Tibial nerve (tissue), 4 donors: ENCODE measurements at places on chromosomes 16 and 17.

DNA sequence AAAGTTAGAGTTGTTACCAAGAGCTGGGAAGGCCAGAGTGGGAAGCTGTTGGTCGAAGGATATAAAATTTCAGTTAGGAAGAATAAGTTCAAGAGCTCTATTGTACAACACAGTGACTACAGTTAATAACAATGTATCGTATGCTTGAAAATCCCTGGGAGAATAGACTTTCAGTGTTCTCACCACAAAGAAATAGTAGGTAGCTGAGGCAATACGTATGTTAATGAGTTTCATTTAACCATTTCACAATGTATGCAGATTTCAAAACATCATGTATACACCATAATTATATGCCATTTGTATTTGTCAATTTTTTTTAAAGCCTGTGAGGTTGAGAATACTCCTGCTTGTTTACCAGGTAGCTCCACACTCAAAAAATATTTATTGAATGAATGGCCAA, 41.5 kb upstream of the MYOCD start:
- no peaks in the 10 kb centered on the region for H3K36me3 ChIP-seq
- no peak overlapping the region for H3K27ac ChIP-seq
- H3K4me1 ChIP-seq = no peaks in the 10 kb centered on the region
- H3K4me3 ChIP-seq = no peak overlapping the region
- no peak for DNase-seq

DNA sequence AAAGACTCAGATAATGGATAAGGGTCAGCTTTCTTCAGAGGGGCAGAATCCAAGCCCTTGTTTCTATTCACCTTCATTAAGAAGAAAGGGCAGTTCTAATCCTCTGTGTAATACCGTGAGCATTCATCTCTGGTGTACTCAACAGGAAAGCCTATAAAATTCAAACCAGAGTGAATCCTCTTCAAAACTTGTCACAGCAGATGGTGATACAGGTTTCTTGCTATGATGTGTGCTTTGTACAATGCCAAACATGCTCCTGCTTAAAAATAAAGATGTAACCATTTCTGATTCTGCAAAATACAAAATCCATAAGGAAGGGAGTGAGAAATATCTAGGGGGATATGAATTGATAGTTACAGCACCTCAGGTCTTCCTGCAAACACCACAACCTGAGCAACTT, 49.7 kb downstream of the CYTH1 start:
- no peak for DNase-seq
- H3K27me3 ChIP-seq = no peaks in the 10 kb centered on the region
- H3K4me3 ChIP-seq = no peak overlapping the region
- no peak overlapping the region for H3K27ac ChIP-seq
- H3K4me1 ChIP-seq = peaks cover 16% of the 10 kb centered on the region

DNA sequence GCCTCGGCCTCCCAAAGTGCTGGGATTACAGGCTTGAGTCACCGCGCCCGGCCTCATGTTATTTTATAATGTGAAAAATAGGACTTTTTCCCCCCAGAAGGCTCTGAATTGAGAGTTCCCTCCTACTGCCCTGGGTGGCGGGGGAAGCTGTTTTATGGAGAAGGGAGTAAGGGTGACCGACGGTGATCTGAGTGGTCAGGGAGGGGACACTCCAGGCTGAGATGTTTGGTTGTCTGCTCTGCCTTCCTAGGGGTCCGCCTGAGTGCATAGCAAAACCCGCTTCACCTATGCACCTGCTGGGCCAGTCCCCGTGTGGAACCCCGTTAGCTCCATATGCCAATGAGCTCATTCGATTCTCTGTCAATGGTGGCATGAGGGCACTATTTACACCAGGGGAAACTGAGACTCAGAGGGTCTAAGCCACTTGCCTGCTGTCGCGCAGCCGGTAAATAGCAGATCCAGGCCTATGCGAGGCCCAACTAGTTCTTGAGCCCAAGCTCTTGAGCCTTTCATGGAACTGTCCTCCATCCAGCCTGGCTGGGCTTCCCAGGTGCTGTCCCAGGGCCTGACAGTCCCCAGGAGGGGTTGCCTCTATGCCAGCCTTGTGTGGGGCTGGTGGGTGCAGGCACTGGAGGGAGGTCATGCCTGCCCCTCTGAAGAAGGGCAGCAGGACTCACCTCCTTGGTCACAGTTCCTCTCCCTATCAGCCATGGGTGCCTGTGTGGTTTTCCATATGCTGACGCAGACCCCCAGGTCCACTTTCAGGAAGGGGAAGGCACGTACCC, 1.7 kb upstream of the GJD3 start:
- no peak overlapping the region for H3K4me3 ChIP-seq
- peaks cover 6% of the 10 kb centered on the region for H3K4me1 ChIP-seq
- H3K27ac ChIP-seq = no peak overlapping the region

GRCh38 chr17:42578282-42578869, 847 bp upstream of the PSMC3IP start:
- H3K4me1 ChIP-seq = no peaks in the 10 kb centered on the region
- peak overlapping the region; percentile 55 for H3K27ac ChIP-seq
- peaks cover 27% of the 10 kb centered on the region for H3K36me3 ChIP-seq
- DNase-seq = peak; percentile 69

DNA sequence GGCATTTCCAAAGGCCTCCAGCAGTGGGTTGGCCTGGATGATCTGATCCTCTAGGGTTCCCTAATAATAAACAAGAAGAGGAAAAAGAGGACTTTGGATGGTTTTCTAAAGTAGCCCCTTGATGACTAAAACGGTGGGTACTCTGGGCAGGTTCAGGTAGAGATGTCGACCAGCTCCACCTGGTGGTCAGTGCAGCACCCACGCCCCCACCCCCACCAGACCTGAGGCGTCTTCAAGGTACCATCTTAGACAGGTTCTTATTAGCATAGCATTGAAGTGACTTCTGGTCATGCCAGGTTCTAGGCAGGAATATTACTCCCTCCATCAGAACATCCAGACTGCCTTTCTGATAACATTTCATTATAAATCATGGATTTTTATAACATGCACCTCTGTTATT, 15.0 kb downstream of the MYH13 start:
- no peaks in the 10 kb centered on the region for H3K4me1 ChIP-seq
- no peak overlapping the region for H3K4me3 ChIP-seq
- no peaks in the 10 kb centered on the region for H3K36me3 ChIP-seq
- no peak for DNase-seq
- H3K27me3 ChIP-seq = no peaks in the 10 kb centered on the region

DNA sequence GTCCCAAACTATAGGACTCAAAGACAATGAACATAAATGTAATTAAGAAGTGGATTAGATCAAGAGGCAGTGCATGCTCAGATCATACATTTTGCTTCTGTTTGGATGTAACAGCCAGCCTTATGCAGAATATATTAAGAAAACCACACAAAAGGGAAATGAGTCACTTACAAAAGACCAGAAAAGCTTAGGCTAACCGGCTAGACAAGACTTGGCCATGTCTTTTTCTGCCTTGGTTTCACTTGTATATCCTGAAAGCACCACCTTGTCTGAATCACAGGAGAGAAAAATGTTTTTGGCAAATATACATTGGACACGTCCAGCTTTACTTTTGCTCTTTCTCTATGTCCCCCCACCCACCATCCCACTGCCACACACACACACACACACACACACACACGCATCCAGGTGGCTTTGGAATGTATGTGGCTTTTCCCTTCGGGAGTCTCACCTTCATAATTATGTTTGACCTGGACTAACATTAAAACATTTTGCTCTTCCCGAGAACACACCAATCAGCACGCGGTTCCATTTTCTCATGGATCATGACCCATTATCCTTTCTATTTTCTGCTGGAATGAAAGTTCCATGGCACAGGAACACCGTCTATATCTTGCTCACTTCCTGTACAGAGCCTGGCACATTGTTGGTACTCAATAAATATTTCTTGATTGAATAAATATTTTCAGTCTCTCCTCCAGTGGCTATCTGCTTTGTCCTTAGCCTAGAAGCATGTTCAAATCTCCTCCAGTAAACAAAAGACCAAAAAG, 64.6 kb downstream of the CDK5R1 start:
- DNase-seq = no peak
- H3K27ac ChIP-seq = no peak overlapping the region
- no peaks in the 10 kb centered on the region for H3K36me3 ChIP-seq
- H3K27me3 ChIP-seq = no peaks in the 10 kb centered on the region
